ENCODE measurements at places on chromosomes 7 and 10.

DNA sequence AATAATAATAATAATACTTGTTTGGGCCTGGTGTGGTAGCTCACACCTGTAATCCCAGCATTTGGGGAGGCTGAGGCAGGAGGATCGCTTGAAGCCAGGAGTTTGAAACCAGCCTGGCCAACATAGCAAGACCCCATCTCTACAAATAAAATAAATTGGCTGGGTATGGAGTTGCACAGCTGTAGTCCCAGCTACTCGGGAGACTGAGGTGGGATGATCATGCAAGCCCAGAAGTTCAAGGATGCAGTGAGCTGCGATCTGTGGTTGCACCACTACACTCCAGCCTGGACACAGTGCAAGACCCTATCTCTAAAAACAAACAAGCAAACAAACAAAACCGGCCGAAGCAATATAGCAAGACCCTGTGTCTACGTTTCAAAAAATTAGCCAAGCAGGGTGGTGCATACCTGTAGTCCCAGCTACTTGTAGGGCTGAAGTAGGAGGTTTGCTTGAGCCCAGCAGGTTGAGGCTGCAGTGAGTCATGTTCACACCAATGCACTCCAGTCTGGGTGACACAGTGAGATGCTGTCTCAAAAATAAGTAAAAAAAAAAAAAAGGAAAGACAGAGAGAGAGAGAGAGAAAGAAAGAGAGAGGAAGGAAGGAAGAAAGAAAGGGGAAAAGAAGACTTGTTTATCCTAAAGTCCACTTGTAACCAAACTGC is 85.6 kb upstream of the KDM7A start:
- no peak for DNase-seq

- no peak for DNase-seq
Measured at GRCh38 chr7:12032146-12032545, 178.9 kb upstream of the TMEM106B start.

- DNase-seq, result no peak
Measured at GRCh38 chr7:155161690-155162089, 91.6 kb downstream of the HTR5A start.

DNA sequence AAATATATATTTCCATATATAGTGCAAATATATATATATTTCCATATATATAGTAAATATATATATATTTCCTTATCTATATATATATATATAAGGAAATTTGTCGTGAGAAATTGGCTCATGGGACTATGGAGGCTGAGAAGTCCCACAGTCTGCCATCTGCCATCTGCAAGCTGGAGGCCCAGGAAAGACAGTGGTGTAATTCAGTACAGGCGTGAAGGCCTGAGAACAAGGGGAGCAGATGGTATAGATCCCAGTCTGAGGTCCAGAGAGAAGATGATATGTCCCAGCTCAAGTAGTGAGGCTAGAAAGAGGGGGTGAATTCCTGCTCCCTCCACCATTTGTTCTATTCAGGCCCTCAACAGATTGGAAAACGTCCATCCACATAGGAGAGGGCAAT is 78.9 kb downstream of the MTPN start:
- DNase-seq, result no peak

GRCh38 chr10:80509403-80510161 is 28.1 kb upstream of the SH2D4B start:
- peak; percentile 92 for DNase-seq

GRCh38 chr7:131145026-131145425 is 182.7 kb upstream of the MKLN1 start:
- DNase-seq, result no peak

- peak; percentile 79 for DNase-seq
Measured at GRCh38 chr10:598415-599170, 90.9 kb downstream of the DIP2C start.

Measured in fibroblast of pulmonary artery (primary cell).